Uterus (tissue), 4 donors: ENCODE measurements at places on chromosomes 6 and 20.

GRCh38 chr6:84172080-84172479, 55.4 kb downstream of the CEP162 start:
- DNase-seq: no peak

DNA sequence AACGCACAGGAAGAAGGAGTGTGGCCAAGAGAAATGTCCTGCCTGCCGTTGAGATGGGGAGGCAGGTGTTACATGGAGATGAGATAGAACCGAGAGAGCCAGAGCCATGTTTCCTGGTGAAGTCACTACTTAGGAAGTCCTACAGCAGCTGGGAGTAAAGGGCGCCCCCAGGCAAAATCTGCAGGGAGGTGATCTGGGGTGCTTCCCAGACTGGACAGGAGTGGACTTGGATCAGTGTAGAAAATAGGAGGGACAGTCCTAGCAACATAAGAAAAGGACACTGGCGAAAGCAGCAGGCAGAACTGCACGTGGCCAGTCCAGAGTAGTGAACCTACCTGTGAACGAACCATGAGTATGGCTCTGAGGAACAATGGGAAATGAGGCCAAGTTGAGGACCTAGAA, 85.3 kb downstream of the CD164 start:
- no peak for DNase-seq

DNA sequence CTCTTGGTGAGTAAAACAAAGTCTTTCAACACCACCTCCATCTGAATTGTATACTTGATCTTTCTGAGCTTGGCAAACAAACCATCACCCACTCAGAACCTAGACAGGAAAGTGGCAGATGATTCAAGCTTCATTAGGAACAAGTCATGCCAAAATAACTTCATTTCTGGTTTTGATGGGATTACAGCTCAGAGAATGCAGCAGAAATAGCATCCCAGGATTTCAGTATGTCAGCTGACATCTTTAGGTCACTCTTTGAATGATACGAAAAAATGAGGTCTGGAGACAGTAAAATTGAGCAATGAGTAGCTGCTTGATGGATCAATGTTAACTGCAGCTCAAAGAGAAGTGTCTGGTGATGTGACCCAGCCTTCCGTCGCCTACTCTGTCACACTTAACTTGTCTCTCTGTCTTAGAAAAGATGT, 92.4 kb downstream of the GJA10 start:
- DNase-seq: no peak

DNA sequence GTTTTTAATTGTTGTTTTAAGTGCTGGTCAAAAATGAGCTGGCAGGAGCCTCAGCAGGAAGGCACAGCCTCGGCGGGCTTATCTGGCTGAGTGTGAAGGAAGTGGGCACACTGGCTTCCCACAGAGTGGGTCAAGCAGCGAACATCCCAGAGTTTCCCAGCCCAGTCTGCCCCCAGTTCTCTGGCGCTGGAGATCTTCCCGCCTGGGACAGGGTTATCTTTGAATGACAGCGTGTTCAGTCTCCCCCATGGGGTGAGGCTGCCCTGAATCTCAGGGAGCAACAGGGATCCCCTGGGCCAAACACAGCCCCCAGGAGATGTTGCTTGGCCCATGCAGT, 122.2 kb upstream of the PTPN1 start:
- no peak for DNase-seq

DNA sequence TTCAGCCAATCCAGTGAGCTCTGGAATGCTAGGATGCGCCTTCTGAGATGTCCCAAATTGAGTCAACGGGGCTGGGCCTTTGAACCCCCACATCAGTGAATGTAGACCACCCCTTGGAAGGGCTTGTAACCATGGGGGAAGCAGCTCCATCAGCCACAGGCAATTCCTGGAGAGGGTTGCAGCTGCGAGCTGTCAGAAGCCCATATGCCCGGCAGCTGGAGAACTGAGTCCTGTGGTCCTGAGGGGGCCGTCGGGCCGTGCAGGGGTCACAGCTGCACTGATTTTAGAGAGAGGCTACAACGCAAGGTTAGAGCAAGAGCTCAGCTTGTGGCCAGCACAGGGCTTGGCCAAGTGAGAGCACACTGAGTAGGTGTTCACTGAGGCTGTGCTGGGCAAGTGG, 121.3 kb downstream of the TOX2 start:
- no peak for DNase-seq

GRCh38 chr6:15588971-15589634, 73.7 kb downstream of the DTNBP1 start:
- no peak for DNase-seq

DNA sequence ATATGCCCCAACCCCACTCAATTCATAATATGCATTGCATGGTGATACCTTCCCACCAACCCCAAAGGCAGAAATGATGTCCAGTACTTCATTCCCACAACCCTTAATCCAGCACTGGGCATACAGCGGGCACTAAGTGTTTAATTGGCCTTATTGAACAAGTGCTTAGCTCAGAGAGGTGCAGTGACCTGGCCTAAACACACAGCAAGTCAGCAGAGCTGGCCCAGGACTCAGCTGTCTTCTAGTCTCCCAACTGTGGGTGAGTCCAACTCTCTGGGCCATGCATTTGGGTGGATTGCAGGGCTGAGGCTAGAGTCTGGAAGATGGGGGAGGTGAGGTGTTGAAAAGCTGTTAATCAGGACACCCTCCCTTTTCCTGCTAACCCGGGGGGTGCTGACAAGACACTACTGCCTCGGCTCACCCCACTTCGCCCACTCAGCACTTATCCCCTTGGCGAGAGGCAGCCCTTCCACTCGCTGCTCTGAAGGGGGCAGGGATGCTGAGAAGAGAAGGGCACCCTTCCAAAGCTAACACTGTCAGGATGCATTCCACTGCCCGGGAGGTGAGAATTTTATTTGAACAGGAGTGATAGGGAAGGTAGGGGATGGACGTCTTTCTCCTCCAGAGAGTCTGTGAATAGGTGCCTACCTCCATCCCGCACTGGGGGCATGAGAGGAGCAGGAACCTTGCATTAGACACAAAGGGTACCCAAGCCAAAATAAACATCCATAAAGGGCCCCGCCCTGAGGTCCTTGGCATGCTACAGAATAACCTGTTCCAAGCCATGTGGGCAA, 14.2 kb downstream of the KCNK5 start:
- DNase-seq: no peak
